ENCODE measurements at places on chromosomes 4 and X. TPM values are rescaled to one million over a fixed set of nuclear protein-coding genes. Genes with fewer than 3 reads are reported as not detected.

DNA sequence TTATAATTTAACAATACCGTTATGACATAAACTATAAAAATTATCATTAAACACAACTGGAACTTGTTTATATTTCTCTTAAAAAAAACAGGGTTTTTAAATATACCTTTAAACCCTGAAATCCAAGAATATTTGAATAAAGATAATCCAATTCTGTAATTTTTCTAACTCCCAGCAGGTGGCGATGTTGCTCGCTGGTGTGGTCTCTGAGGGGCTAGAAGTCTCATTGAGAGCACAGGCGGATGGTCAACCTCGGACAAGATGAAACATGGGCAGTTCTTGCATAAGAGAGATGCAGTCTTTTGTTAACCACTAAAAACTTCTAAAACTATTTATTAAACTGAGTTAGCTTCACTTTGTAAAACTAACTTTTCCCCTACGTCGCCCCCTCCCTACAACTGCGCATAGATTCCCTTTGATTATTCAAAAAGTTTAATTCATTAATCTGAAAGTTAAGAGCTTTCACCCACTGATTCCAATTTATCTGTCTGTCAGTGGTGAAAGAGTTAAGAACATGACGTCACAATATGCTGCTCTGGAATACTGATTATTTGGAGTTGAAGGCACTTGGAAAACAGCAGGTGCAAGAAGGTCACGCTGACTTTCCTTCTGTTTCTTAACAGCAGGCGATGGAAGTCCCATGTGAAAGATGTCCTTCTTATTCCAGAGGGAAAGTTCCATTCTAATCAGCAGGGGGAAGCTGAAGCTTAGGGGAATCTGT is 29.5 kb downstream of the DMP1 start:
- H3K4me1 ChIP-seq: no peaks in the 10 kb centered on the region
- DNase-seq: no peak
- H3K27ac ChIP-seq: no peak overlapping the region
- H3K27me3 ChIP-seq: no peaks in the 10 kb centered on the region
- no peak overlapping the region for H3K4me3 ChIP-seq

GRCh38 chr4:83860200-83860599 is 324.3 kb downstream of the GPAT3 start:
- H3K27me3 ChIP-seq: no peaks in the 10 kb centered on the region
- no peak overlapping the region for H3K4me3 ChIP-seq
- H3K36me3 ChIP-seq: no peaks in the 10 kb centered on the region
- no peaks in the 10 kb centered on the region for H3K4me1 ChIP-seq
- H3K27ac ChIP-seq: no peak overlapping the region

- no peaks in the 10 kb centered on the region for H3K4me1 ChIP-seq
- H3K36me3 ChIP-seq: no peaks in the 10 kb centered on the region
- no peak overlapping the region for H3K4me3 ChIP-seq
- no peak for DNase-seq
- no peak overlapping the region for H3K27ac ChIP-seq
- peaks cover 8% of the 10 kb centered on the region for H3K27me3 ChIP-seq
These were observed 25.9 kb upstream of the INTU start for GRCh38 chr4:127606823-127607222.

GRCh38 chr4:119977076-119977940 is 89.3 kb downstream of the MAD2L1 start:
- no peak for DNase-seq
- H3K4me1 ChIP-seq: no peaks in the 10 kb centered on the region
- H3K27ac ChIP-seq: no peak overlapping the region
- H3K36me3 ChIP-seq: no peaks in the 10 kb centered on the region

DNA sequence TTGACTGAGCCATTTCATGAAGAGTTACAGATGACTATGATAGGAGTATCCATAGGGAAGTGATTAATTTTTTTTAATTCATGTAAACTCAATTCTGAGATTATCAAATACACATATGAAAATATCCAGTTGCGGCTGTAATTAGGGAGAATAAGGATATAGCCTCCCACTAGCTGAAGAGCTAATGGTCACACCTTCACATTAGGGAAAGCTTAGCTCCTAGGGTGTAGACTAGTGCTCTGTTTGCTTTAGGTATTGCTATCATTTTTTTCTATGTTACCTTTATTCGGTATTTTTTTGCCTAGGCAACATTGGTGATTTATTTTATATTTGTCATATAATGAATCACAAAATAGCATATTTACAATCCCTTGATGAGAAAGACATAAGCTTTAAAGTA is 39.6 kb upstream of the EPGN start:
- H3K27ac ChIP-seq: no peak overlapping the region
- no peak overlapping the region for H3K4me3 ChIP-seq
- no peaks in the 10 kb centered on the region for H3K36me3 ChIP-seq
- H3K27me3 ChIP-seq: no peaks in the 10 kb centered on the region
- no peak for DNase-seq
- no peaks in the 10 kb centered on the region for H3K4me1 ChIP-seq

DNA sequence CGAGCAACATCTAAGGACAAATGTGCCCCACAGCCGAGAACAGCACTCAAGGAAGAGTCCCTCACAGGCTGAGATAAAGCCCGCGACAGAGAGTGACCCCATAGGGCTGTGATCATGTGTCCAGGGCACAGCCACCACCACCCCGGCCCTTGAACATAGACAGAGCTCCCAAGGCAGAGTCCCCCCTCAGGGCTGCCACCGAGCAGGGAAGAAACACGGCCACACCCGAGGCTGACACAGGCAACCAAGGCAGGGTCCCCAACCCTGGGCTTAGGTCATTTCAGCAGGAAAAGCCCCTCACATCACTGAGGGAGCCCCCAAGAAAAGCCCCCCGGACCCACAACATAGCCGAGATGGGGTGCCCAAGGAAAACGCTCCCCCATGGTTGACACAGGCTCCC is 463 bp downstream of the CT45A10 start:
- no peaks in the 10 kb centered on the region for H3K4me1 ChIP-seq
- no peak for DNase-seq
- H3K27ac ChIP-seq: no peak overlapping the region
- H3K27me3 ChIP-seq: no peaks in the 10 kb centered on the region

DNA sequence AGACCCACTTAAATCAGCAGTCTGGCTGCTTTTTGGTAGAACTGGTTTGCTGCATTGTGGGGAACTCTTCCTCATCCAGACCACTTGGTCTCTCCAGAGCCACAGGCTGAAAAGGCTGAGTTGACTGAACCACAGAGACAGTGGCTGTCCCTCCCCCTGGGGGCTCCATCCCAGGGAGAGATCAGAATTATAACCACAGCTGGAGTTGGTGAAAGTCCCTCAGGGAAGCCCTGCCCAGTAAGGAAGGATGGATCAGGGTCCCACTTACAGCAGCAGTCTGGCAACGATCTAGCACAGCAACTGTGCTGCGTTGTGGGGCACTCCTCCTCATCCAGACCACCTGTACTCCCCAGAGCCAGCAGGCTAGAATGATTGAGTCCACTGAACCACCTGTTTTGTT is 212.7 kb downstream of the SOX3 start:
- no peaks in the 10 kb centered on the region for H3K4me1 ChIP-seq
- no peaks in the 10 kb centered on the region for H3K27me3 ChIP-seq
- no peak for DNase-seq
- H3K36me3 ChIP-seq: no peaks in the 10 kb centered on the region
- H3K4me3 ChIP-seq: no peak overlapping the region

DNA sequence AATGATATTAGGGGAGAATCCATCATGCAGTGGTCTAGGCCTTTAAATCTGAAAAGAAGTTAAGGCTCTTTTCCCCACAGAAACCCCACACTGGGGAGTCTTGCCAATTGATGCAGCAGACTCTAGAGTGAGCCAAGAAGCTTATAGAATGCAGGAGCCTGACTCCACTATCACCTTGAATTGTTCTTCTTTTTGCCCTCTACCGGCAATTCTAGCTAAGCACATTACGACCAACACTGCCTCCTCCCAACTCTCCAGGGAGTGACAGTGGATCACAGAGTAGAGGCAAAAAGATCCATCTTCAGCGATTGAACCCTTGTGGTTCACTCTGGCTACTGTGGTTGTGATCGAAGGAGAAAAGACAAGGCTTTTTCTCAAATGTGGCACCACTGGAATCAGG is 331.5 kb downstream of the NKX6-1 start:
- no peak overlapping the region for H3K27ac ChIP-seq
- H3K36me3 ChIP-seq: no peaks in the 10 kb centered on the region

- no peaks in the 10 kb centered on the region for H3K27me3 ChIP-seq
- DNase-seq: no peak
- no peaks in the 10 kb centered on the region for H3K4me1 ChIP-seq
- no peak overlapping the region for H3K27ac ChIP-seq
- no peak overlapping the region for H3K4me3 ChIP-seq
- H3K36me3 ChIP-seq: no peaks in the 10 kb centered on the region
These were observed 243.3 kb downstream of the FSTL5 start for GRCh38 chr4:161920304-161921052.

GRCh38 chrX:121161501-121161933 is 114.1 kb downstream of the GLUD2 start:
- H3K4me1 ChIP-seq: no peaks in the 10 kb centered on the region
- DNase-seq: no peak
- no peak overlapping the region for H3K4me3 ChIP-seq
- no peak overlapping the region for H3K27ac ChIP-seq
- no peaks in the 10 kb centered on the region for H3K36me3 ChIP-seq
- no peaks in the 10 kb centered on the region for H3K27me3 ChIP-seq

GRCh38 chr4:73676861-73677323 is 56.7 kb upstream of the RASSF6 start:
- H3K4me1 ChIP-seq: peaks cover 9% of the 10 kb centered on the region
- H3K27me3 ChIP-seq: no peaks in the 10 kb centered on the region
- no peaks in the 10 kb centered on the region for H3K36me3 ChIP-seq
- H3K27ac ChIP-seq: no peak overlapping the region

GRCh38 chr4:57081651-57082621 is 28.2 kb downstream of the IGFBP7 start:
- no peaks in the 10 kb centered on the region for H3K36me3 ChIP-seq
- H3K4me1 ChIP-seq: peaks cover 28% of the 10 kb centered on the region
- no peak overlapping the region for H3K4me3 ChIP-seq
- no peaks in the 10 kb centered on the region for H3K27me3 ChIP-seq

- no peak overlapping the region for H3K27ac ChIP-seq
- H3K4me3 ChIP-seq: no peak overlapping the region
- H3K4me1 ChIP-seq: no peaks in the 10 kb centered on the region
- no peaks in the 10 kb centered on the region for H3K36me3 ChIP-seq
- DNase-seq: no peak
- H3K27me3 ChIP-seq: no peaks in the 10 kb centered on the region
These were observed 20.3 kb downstream of the DNAAF6 start for GRCh38 chrX:107226757-107227156.

- no peak overlapping the region for H3K27ac ChIP-seq
- H3K4me3 ChIP-seq: no peak overlapping the region
- no peaks in the 10 kb centered on the region for H3K27me3 ChIP-seq
- H3K36me3 ChIP-seq: no peaks in the 10 kb centered on the region
- no peak for DNase-seq
- no peaks in the 10 kb centered on the region for H3K4me1 ChIP-seq
These were observed 286.3 kb downstream of the ANK2 start for GRCh38 chr4:113335746-113336145.

- no peaks in the 10 kb centered on the region for H3K36me3 ChIP-seq
- H3K4me3 ChIP-seq: peak overlapping the region; percentile 47
- H3K4me1 ChIP-seq: peaks cover 39% of the 10 kb centered on the region
- DNase-seq: no peak
- peak overlapping the region; percentile 86 for H3K27ac ChIP-seq
These were observed 9.0 kb upstream of the BCOR start for GRCh38 chrX:40106676-40107290.

GRCh38 chr4:61824454-61824853 is 624.3 kb downstream of the ADGRL3 start:
- H3K36me3 ChIP-seq: no peaks in the 10 kb centered on the region
- no peaks in the 10 kb centered on the region for H3K27me3 ChIP-seq
- H3K4me1 ChIP-seq: no peaks in the 10 kb centered on the region
- H3K27ac ChIP-seq: no peak overlapping the region

GRCh38 chrX:34656842-34657725 is at the start of gene TMEM47:
Gene TMEM47, minus strand, starts transcription at chrX:34657285. Its CDS starts 256 bp downstream, at chrX:34657029.
- H3K4me1 ChIP-seq: no peaks in the 10 kb centered on the region
- H3K27ac ChIP-seq: peak within 1 kb of the TSS; percentile 18
- peak; percentile 85 for DNase-seq
- H3K27me3 ChIP-seq: peaks cover 8% of the 10 kb centered on the region

DNA sequence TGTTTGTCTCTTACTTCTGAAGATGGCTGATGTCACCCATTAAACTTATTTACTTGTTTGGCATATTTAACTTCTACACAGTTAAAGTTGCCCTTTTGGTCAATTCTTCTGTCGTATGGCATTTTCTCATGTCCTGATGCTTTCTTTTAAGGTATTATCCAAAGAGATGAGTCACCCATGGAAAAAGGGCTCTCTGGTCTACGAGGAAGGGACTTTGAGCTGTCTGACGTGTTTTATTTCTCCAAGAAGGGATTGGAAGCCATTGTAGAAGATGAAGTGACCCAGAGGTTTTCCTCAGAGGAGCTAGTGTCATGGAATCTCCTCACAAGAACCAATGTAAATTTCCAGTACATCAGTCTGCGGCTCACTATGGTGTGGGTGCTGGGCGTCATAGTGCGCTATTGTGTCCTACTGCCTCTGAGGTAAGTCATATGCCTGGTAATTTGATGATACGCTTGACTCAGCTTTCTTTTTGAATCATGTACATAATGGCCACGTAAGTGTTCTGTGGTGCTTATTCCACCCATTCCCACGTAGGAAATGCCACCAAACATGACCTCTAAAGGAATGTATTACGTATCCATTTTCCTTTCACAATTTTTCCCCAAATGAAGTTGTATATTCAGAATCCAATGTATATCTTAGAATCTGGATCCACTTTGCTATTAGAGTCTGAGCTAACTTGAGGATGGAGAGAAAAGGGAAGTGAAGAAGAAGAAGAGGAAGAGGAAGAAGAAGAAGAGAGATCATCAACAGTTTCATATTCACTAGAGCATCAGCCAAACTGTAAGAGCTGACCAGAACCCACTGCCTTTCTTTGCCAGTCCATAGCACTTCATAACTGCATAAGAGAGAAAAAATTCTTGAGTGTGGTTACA is 45.7 kb downstream of the GPAT3 start:
- DNase-seq: no peak
- H3K36me3 ChIP-seq: no peaks in the 10 kb centered on the region
- no peak overlapping the region for H3K27ac ChIP-seq
- H3K27me3 ChIP-seq: no peaks in the 10 kb centered on the region
- peaks cover 7% of the 10 kb centered on the region for H3K4me1 ChIP-seq

DNA sequence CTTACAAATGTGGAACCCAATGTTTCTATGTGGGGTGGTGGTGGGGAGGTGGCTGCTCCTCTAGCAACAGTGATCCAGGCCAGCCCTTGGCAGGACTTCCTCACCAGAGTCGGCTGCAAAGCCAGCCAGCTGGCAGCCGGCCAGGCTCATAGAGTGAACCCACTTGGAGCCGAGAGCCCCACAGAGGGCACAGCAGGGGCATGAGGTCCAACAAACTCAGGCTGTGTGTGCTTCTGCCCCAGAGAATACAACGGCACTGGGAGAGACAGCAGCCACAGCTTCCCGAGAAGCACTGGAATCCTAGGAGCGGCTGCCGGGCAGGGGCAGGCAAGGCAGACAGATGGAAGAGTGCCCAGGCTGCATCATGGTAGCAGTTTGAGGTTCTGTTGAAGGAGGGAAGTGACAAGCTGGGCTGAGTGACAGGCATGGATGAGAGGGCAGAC is 23.5 kb upstream of the SOWAHD start:
- H3K27ac ChIP-seq: no peak overlapping the region
- no peaks in the 10 kb centered on the region for H3K27me3 ChIP-seq
- H3K36me3 ChIP-seq: no peaks in the 10 kb centered on the region

- no peak for DNase-seq
- H3K27ac ChIP-seq: no peak overlapping the region
These were observed 2.6 kb downstream of the PITX2 start for GRCh38 chr4:110620322-110620690.

HPGDS gene
- total RNA-seq: 4.8 TPM

IQSEC2 gene
- 17.3 TPM for total RNA-seq

UGT2B17 gene
- total RNA-seq: not detected

ZNF157 gene
- total RNA-seq: 0.29 TPM

ODAPH gene
- not detected for total RNA-seq

GRPR gene
- 0.24 TPM for total RNA-seq

CT45A5 gene
- total RNA-seq: not detected

S100G gene
- total RNA-seq: not detected

CCDC120 gene
- total RNA-seq: 11.9 TPM

Measured in left lung (tissue), 14 donors.